Fibroblast of skin of left biceps (primary cell): ENCODE measurements at places on chromosomes 7 and 10.

GRCh38 chr10:93106631-93107072, 33.0 kb downstream of the CYP26A1 start:
- peak; percentile 12 for DNase-seq

DNA sequence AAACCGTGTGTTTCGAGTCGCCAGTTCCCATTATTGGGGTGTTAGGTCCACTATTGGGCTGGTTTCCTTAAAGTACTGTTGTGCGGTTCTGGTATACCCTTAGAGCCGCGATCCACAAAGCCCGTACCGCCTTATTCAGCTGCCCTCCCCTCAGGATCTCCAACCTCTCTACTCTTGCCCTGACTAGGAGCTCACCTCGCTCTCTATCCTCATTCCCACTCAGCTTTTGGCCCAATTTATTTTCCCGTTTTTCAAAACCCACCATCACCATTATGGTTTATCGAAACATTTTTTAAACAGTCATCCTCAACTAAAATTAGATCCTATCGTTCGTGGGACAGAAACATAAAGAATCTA, 461 bp upstream of the ETV1 start:
- DNase-seq: no peak

DNA sequence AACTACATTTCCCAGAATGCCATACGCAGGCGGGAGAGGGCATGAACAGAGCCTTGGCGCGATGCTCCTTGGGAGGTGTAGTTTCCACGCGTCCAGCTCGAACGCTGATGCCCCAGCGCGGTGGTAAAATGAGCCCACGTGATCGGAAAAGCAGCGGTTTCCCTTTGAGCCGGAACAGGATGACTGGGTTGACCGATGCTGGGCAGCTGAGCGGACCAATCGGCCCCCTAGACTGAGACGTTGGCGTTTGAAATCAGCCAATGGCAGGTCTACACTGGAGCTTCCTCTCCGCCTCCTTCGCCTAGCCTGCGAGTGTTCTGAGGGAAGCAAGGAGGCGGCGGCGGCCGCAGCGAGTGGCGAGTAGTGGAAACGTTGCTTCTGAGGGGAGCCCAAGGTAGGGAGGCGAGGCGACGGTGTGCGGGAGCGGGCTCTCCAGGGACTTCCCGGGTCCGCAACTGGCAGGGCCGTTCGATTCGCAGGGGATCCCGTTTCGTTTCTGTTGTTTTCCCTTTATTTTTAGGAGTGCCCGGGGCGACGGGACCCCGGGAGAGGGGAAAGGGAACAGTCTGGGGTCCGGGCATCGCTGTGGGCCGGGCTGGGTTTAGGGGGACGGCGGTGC, at the start of gene BUB3:
BUB3 (plus strand) TSS at position 311 of the 619 bp plus-strand sequence. CDS start 516 bp downstream, outside the sequence.
- peak; percentile 97 for DNase-seq

GRCh38 chr7:151058781-151059366, 515 bp upstream of the SLC4A2 start:
- DNase-seq: no peak

DNA sequence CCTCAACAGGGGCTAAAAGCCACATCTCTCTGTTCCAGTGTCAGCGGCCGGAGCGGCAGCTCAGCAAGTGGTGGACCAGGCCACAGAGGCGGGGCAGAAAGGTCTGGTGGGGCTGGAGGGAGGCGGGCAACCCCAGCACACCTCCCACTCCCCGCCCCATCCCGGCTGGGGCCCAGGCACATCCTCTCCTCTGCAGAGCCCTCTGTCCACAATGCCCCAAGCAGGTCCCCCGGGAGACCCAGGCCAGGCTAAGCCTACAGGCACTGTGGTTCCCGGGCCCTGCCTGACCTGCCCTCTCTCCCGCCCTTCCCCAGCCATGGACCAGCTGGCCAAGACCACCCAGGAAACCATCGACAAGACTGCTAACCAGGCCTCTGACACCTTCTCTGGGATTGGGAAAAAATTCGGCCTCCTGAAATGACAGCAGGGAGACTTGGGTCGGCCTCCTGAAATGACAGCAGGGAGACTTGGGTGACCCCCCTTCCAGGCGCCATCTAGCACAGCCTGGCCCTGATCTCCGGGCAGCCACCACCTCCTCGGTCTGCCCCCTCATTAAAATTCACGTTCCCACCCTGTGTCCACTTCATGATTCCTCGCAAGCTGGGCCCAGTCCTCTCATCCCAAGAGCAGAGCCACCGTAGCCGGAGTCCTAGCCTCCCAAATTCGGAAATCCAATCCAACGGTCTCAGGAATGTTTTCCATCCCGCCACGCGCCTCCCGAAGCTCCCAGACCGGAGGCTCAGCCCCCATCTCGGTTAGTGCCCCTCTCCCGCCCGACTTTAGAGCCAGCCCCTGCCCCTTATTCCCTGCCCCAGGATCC, 2.1 kb downstream of the ADIRF start:
- DNase-seq: no peak

DNA sequence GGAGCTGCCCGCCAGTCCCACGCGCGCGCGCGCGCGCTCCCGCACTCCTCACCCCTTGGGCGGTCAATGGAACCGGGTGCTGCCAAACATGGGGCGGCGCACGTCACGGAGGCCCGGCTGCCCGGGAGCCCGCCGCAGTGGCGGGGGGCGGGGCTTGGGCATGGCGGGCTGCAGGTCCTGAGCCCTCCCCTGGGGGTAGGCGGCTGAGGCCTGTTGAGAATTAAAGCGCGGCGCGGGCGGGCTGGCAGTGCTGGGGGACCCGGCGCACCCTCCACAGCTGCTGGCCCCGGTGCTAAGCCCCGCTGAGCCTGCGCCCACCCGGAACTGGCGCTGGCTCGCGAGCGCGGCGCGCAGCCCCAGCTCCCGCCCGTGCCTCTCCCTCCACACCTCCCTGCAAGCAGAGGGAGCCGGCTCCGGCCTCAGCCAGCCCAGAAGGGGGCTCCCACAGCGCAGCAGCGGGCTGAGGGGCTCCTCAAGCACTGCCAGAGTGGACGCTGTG, 634.2 kb downstream of the ANKRD7 start:
- no peak for DNase-seq
